ENCODE measurements at places on chromosomes 7 and 10.

- DNase-seq = no peak
Measured at GRCh38 chr10:846126-846685, 85.3 kb downstream of the LARP4B start.

DNA sequence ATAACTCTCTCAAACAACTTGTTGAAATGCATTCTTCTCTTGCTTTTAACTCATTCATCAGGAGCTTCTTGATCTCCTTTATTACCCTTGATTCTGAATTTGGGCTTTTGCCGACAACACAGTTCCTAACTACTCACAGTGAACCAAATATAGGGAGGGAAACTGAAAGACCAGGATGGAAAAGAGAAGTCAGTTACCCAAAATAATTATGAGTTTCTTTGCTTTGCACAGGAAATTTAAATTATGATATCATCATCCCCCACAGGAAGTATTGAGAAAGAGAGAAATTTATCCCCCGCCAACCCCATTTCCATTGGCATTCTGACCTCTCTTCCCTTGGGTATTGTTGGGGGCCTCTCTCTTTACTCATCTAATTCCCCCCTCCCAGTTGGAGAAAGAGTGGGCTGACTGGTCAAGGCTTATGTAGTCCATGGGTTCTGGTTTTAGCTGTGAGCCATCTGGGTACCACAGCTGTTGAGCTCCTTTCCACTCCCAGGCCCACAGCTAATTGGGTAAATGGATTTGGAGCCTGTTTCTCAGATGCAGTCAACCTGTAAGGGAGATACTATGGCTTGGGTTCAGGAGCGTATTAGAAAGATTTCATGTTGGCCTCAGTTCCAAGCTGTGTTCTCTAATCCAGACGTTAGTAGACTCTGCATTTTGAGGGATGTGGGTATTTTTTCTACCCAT is 109.0 kb downstream of the FZD1 start:
- no peak for DNase-seq

GRCh38 chr7:158723266-158723665 is 18.7 kb upstream of the NCAPG2 start:
- no peak for DNase-seq

GRCh38 chr7:29005829-29006228 is 47.7 kb upstream of the TRIL start:
- DNase-seq = no peak

- DNase-seq = no peak
Measured at GRCh38 chr10:62029401-62029800, 127.9 kb downstream of the ARID5B start.

GRCh38 chr10:69043931-69044531 is 43.9 kb upstream of the SRGN start:
- DNase-seq = no peak

GRCh38 chr7:16660702-16661464 is 14.9 kb downstream of the BZW2 start:
- DNase-seq = no peak

GRCh38 chr10:69181433-69181832 is 1.4 kb downstream of the SUPV3L1 start:
- DNase-seq = no peak

GRCh38 chr10:58648131-58648530 is 135.5 kb downstream of the BICC1 start:
- no peak for DNase-seq

GRCh38 chr7:7122033-7122478 is 60.3 kb upstream of the C1GALT1 start:
- DNase-seq = no peak

DNA sequence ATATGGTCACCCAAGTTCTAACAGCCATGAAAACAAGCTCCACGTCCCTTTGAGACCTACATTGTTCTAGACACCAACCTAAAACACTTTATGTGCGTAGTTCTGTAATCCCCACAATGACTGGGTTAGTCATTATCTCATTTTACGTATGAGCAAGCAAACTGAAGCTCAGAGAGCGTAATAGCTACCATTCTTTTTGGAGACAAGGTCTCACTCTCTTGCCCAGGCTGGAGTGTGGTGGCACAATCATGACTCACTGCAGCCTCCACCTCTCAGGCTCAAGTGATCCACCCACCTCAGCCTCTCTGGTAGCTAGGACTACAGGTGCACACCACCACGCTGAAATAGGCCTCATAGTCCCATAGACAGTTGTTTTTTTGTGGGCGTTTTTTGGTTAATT is 10.5 kb downstream of the DAGLB start:
- DNase-seq = no peak

DNA sequence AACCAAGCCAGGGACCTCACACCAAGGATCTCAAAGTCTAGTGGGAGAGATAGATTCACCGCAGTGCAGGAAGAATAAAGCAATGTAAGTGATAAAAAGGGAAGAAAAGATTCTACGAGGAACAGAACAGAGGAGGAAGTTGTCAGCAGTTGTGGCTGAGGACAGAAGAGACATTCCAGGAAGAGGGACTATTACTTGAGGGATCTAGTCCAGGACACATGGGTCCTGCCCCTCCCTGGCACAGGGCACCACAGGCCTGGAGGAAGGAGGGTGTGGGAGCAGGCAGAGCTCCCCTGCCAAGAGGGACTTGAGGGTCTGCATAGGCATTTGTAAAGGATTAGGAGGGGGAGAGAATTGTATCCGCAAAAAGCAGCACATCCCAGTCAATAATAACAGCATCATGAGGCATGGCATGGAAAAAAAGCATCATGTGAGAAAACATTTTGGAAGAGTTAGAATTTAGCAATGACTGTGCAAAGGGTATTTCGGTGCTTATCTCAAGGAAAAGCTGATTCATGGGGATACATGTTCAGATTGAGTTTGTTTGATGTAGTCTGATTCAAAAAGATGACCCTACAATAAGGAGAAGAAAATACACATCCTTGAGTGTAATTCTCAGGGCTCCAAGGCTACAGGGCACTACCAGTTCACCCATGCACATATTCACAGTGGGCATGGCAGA is 12.7 kb downstream of the C10orf71 start:
- DNase-seq = no peak

DNA sequence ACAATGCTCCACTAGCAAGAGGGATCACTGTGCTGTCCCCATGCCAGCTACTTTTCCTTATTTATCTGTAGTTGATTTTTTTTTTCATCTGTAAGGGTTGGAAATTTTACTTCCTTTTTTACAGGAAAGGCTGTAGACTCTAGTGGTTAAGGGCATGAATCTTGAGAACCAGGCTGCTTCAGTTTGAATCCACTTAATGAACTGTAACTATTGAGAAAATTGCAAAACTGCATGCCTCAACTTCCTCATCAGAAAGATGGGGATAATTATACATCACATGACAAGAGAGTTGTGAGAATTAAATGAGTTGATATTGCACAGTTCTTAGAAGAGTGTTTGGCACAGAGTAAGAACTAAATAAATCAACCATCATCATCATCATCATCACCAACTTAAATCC is 106.4 kb upstream of the GSDME start:
- DNase-seq = no peak

DNA sequence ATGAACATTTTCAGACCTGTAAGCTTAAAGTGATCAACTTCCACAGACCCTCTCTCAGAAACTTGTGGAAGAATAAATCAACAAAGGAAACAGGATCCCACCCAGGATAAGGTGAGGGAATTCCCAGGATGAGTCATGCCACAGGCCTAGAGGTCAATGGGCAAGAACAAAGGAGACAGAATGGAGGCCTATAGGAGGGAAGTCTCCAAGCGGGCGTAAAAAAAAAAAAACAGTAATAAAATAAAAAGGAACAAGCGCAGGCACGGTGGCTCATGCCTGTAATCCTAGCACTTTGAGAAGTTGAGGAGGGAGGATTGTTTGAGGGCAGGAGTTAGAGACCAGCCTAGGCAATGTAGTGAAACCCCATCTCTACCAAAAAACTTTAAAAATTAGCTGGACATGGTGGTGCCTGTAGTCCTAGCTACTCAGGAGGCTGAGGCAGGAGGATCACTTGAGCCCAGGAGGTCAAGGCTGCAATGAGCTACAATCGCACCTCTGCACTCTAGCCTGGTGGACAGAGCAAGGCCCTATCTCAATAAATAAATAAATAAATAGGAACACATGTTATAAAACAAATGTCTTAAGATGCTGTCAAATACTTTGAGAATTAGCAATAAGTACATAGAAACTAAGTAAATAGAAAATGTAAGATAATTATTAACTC is 8.4 kb downstream of the SORBS1 start:
- DNase-seq = no peak

DNA sequence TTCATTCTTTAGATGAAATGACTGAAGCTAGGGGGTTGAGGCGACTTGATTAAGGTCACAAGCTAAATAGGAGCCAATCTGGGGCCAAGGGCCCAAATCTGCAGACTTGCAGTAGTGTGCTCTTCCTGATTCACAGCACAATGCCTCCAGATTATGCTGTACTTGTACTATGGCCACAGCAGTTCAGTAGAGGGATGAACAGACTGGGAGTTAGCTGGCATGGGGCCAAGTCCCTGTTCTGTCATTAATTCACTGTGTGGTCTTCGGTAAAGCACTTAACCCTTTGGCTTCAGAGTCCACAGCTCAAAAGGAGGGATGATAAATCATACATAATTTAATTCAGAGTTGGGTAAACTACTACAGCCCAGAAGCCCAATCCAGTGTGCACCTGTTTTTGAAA is 196.8 kb downstream of the XPNPEP1 start:
- DNase-seq = no peak

GRCh38 chr10:110502851-110503301 is 5.2 kb downstream of the DUSP5 start:
- no peak for DNase-seq

DNA sequence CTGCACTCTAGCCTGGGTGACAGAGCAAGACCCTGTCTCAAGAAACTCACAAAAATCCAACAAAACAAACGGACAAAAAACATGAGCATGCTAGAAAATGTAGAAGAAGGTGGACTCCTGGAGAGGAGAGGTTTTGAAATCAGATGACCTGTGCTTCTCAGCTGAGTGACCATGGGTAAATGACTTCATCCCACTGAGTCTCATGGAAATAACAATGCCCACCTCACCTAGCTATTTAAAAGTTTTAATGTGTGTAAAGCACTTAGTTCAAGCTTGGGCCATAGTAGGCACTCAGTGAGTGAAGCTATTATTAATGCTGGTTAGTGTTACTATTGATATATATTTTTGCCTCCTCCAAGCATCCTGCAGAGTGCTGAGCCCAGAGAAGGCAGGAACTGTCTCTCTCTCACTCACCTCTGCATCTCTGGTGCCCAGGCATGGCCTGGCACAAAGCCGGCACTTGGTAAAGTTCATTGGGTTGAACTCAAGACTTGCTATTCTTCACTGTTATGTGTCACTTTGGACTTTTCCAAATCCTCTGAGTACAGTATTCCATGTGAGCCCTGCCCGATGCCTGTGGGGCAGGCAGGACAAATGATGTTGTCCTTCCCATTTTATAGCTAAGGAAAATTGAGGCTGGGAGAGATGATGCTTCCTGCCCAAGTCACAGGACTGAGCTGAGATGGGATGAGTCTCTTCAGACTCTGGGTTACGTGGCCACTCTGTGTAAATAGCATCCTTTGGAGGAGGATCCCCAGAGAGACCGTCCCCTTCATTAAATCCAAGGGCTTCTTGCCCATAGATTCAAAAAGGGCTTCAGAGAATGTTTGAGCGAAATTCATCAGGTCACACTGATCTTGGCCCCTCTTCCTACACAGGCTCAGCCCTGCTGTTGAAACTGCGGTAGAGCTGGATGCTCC is 81.4 kb upstream of the EMX2 start:
- DNase-seq = no peak

- DNase-seq = no peak
Measured at GRCh38 chr10:101092881-101093354, 31.1 kb downstream of the KAZALD1 start.

- peak; percentile 57 for DNase-seq
Measured at GRCh38 chr7:129163875-129164544, 19.5 kb downstream of the TSPAN33 start.

GRCh38 chr7:91374321-91374989 is 110.2 kb downstream of the FZD1 start:
- no peak for DNase-seq

- DNase-seq = no peak
Measured at GRCh38 chr10:72328045-72328828, 26.5 kb downstream of the DNAJB12 start.

DNA sequence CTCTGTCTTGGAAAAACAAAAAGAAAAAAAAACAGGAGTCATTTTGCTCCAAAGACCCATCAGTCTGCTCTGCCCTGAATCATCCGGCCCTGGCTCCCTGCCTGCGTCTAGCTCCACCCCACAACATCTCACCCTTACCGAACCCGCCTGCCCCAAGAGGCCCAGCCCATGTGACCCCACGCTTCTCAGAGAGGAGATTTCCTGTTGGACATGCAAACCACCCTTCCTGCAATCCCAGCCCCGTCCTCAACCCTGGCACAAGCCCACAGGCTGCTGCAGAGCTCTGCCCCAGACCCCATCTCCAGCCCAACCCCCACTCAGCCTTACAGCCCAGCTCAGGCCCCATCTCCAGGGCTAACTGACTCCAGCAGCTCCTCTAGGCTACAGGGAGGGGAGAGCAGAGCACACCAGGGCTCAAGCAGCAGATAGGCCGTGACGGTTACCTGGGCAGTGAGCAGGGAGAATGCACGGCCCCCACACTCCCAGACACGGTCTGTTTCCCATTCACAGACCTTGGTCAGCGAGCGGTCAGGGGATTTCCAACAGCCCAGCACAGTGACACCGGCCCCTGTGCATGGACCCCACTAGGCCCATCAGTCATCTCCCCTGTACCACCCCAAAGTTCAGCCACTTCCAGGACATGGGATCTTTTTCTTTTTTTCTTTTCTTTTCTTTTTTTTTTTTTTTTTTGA is 69.9 kb upstream of the GTF2I start:
- DNase-seq = peak; percentile 82

GRCh38 chr10:43268491-43268890 is 1.6 kb upstream of the RASGEF1A start:
- DNase-seq = no peak

- DNase-seq = peak; percentile 52
Measured at GRCh38 chr7:64951250-64951848, 39.5 kb downstream of the ZNF117 start.

DNA sequence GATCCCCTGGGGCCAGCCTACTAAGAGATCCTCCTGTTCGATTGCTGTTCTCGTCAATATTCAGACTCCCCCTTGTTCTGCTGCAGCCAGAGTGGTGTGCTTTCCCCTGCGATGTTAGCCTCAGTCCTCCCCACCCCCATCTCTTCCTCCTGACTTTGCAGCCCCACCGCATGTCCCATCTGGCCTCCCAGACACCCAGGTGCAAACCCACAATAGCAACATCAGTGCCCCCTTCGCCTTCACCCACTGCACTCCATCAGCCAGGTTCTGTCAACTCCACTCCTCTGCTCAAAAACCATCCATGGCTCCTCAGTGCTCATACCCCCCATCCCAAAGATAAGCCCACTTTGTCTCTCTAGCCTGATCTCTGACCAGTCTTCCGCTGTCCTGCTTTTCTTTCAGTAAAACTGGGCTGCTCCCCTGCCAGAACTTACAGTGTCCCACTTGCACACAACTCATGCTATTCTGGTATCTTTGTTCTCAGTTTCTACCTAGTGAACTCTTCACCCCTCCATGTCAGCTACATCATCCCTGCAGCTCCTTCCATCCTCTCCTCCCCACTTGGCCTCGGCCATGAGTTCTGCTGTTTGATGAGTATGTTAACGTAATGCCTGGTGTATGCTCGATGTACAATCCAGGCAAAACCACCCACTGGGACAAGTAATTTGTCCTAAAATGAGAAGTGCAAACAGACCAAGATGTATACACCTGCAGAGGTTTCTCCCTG is 26.6 kb downstream of the COL13A1 start:
- no peak for DNase-seq

All from left kidney (tissue), 8 donors.